ENCODE measurements at places on chromosomes 6 and 20. TPM values are rescaled to one million over a fixed set of nuclear protein-coding genes. Genes with fewer than 3 reads are reported as not detected.

- no peaks in the 10 kb centered on the region for H3K27me3 ChIP-seq
- no peaks in the 10 kb centered on the region for H3K36me3 ChIP-seq
- DNase-seq: no peak
- H3K27ac ChIP-seq: no peak overlapping the region
- no peak overlapping the region for H3K4me3 ChIP-seq
- H3K4me1 ChIP-seq: no peaks in the 10 kb centered on the region
Measured at GRCh38 chr6:19734061-19734460, 103.1 kb upstream of the ID4 start.

DNA sequence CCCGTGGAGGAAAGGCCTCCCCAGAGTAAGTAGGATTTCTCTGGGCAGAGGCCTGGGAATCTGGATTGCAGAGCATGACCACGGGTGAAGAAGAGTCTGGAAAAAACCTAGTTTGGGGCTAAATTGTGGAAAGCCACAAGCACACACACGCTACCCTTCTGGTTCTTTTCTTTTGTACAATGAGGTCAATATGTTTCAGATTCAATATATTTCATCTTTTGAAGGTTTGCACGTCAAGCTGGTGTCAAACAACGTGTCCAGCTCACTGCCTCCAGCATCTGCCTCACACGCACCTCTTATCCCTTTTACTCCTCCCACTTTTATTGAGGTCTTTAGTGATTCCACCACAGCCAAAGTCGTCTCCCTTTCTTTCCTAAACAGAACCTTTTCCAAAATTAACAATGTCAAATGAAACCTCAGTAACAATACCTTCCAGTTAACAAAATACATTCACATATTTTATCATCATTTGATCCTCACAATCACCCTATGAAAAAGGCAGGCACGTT is 773 bp upstream of the EPB41L2 start:
- no peaks in the 10 kb centered on the region for H3K36me3 ChIP-seq
- H3K27me3 ChIP-seq: no peaks in the 10 kb centered on the region
- no peak for DNase-seq

DNA sequence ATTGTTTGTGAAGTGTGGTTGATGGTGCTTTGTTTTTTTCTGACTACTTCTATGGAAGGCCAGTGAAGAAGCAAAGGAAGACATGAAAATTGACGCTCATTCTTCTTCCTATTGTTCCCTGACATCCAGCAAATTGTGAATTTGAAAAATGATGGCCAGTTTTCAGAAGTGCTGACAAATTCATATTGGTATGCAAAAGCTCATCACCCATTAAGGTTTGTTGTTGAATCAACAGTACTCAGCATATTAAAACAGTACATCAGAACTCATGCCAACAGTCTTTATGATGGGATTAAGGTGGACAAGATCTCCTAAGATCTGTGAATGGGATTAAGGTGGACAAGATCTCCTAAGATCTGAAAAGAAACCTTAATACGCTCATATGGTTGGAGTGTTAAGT is 1.0 kb upstream of the MTG2 start:
- peak overlapping the region; percentile 94 for H3K27ac ChIP-seq
- DNase-seq: peak; percentile 2
- no peaks in the 10 kb centered on the region for H3K36me3 ChIP-seq

DNA sequence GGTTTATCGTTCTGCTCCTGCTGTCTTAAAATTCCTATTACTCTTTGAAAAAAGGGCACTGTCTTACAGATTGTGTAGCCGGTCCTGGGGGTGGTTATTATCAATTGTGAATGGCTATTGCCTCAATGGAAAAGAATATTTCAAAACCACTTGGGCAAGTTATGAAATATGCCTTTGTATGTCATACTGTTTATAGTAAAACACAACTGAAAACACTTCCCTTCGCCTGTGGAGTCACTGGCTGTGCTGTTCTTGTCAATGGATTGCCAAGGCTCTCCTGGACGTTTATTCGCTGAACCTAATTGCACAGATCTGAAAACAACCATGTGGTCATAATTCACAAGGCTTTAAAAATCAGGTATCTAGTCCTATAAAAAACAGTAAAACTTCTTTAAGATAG is 47.8 kb upstream of the TAGAP start:
- H3K27me3 ChIP-seq: no peaks in the 10 kb centered on the region
- no peak overlapping the region for H3K4me3 ChIP-seq
- no peak for DNase-seq
- no peaks in the 10 kb centered on the region for H3K36me3 ChIP-seq
- peaks cover 29% of the 10 kb centered on the region for H3K4me1 ChIP-seq
- H3K27ac ChIP-seq: no peak overlapping the region

- H3K4me1 ChIP-seq: no peaks in the 10 kb centered on the region
- H3K27ac ChIP-seq: no peak overlapping the region
- DNase-seq: no peak
- H3K27me3 ChIP-seq: no peaks in the 10 kb centered on the region
- H3K4me3 ChIP-seq: no peak overlapping the region
Measured at GRCh38 chr6:113457751-113458150, 399.4 kb upstream of the MARCKS start.

- no peak overlapping the region for H3K27ac ChIP-seq
- no peaks in the 10 kb centered on the region for H3K27me3 ChIP-seq
- DNase-seq: no peak
- H3K4me3 ChIP-seq: no peak overlapping the region
Measured at GRCh38 chr20:18527836-18528235, 20.1 kb downstream of the SEC23B start.

GRCh38 chr20:13425381-13426135 is 204.5 kb downstream of the ISM1 start:
- no peaks in the 10 kb centered on the region for H3K27me3 ChIP-seq
- no peaks in the 10 kb centered on the region for H3K36me3 ChIP-seq
- no peak for DNase-seq
- H3K4me1 ChIP-seq: no peaks in the 10 kb centered on the region

Gene COL21A1
- polyA plus RNA-seq: not detected

Gene SIRPD
- polyA plus RNA-seq: not detected

Gene FOXQ1
- polyA plus RNA-seq: not detected

Gene TREM2
- polyA plus RNA-seq: not detected

Gene RIPPLY2
- polyA plus RNA-seq: not detected

DNA sequence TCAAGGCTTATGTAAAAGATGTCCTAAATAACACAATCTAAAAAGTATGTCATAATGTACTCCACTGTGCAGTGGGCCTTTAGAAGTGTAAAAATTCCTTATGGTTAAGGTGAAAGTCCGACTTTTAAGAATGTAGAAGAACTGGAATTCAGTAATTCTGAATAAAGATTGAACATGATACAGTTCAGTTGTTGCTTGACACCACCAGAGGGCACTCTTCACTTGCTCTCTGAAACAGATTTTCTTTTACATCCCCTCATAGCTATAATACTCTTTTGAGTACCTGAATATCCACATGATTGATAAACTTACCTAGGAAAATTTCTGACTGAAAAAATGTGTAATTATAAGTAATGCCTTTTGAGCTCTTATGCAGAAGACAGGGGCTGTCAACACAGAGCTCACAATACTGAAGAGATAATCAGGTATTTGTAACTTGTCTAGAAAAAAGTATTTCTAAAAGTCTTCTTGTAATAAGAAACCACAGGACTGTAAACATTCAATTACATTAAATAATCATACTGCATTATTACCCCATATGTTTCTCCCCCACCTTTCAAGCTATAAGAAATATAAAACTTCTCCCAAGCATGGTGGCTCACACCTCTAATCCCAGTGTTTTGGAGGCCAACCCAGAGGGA is 92.1 kb downstream of the POPDC3 start:
- H3K27ac ChIP-seq: no peak overlapping the region
- no peak for DNase-seq
- no peaks in the 10 kb centered on the region for H3K27me3 ChIP-seq
- no peaks in the 10 kb centered on the region for H3K4me1 ChIP-seq
- no peak overlapping the region for H3K4me3 ChIP-seq

- no peaks in the 10 kb centered on the region for H3K36me3 ChIP-seq
- no peaks in the 10 kb centered on the region for H3K27me3 ChIP-seq
- H3K4me3 ChIP-seq: no peak overlapping the region
Measured at GRCh38 chr6:101666256-101666655, 272.7 kb downstream of the GRIK2 start.

DNA sequence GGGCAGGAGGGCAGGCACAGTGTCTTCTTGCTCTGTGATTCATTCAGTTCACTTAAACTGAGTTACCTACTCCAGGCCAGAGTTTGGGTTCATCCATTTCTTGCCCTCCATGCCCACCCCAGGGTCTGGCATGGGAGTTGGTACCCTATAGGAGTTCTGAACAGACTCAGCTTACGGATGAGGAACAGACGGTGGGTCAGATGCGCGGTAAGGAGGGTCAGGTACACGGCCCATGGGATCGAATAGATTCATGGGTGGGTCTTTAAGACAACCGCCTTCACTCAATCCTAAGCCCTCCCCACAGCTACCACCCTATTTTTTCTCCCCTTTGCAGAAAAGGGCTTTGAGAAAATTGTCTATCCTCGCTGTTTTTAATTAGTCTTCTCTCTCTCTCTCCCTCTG is 13.1 kb upstream of the TRIB3 start:
- no peak overlapping the region for H3K27ac ChIP-seq
- H3K36me3 ChIP-seq: no peaks in the 10 kb centered on the region
- no peak overlapping the region for H3K4me3 ChIP-seq
- H3K4me1 ChIP-seq: peaks cover 25% of the 10 kb centered on the region
- DNase-seq: no peak

GRCh38 chr6:74609871-74610270 is 596.0 kb downstream of the COL12A1 start:
- H3K27me3 ChIP-seq: no peaks in the 10 kb centered on the region
- DNase-seq: no peak
- H3K27ac ChIP-seq: no peak overlapping the region
- H3K36me3 ChIP-seq: no peaks in the 10 kb centered on the region

GRCh38 chr6:36052097-36052496 is 24.5 kb downstream of the MAPK14 start:
- no peak overlapping the region for H3K27ac ChIP-seq
- H3K4me3 ChIP-seq: no peak overlapping the region
- H3K27me3 ChIP-seq: no peaks in the 10 kb centered on the region
- no peak for DNase-seq

Gene CST5
- polyA plus RNA-seq: not detected

DNA sequence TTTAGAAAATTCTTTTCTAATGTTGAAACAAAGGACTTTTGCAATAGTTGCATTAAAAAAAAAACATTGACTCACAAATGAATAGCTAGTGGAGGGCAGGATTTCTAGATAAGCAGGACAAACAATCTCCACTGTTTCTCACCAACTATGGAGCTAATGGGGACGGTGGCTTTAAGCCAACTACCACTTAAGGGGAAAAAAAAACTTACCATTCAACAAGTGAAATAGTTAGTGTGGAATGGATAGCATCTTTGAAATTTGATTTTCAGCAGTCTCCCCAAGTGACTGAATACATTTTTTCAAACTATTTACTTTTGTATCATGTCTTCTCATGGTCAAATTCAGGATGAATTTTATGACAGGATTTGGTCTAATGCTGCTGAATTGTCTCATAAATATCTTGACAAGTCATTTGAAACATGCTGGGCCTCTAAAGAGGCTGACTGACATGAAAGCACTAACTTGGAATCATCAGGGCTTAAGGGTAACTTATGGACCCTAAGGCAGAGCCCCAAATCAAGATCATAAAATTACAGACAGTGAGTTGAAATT is 100.5 kb downstream of the EYA4 start:
- DNase-seq: no peak
- no peak overlapping the region for H3K27ac ChIP-seq
- no peaks in the 10 kb centered on the region for H3K36me3 ChIP-seq
- H3K4me1 ChIP-seq: no peaks in the 10 kb centered on the region

Gene SLC17A1
- not detected for polyA plus RNA-seq

- no peaks in the 10 kb centered on the region for H3K36me3 ChIP-seq
- H3K4me3 ChIP-seq: no peak overlapping the region
- DNase-seq: no peak
- no peak overlapping the region for H3K27ac ChIP-seq
- peaks cover 46% of the 10 kb centered on the region for H3K4me1 ChIP-seq
Measured at GRCh38 chr6:154757352-154758050, 24.3 kb downstream of the SCAF8 start.

Gene COL9A3
- 0.41 TPM for polyA plus RNA-seq

GRCh38 chr6:41967312-41968287 is 26.0 kb upstream of the CCND3 start:
- peaks cover 77% of the 10 kb centered on the region for H3K4me1 ChIP-seq
- H3K4me3 ChIP-seq: no peak overlapping the region
- H3K27ac ChIP-seq: no peak overlapping the region
- no peaks in the 10 kb centered on the region for H3K27me3 ChIP-seq

Gene BCLAF1
- 81.9 TPM for polyA plus RNA-seq

DNA sequence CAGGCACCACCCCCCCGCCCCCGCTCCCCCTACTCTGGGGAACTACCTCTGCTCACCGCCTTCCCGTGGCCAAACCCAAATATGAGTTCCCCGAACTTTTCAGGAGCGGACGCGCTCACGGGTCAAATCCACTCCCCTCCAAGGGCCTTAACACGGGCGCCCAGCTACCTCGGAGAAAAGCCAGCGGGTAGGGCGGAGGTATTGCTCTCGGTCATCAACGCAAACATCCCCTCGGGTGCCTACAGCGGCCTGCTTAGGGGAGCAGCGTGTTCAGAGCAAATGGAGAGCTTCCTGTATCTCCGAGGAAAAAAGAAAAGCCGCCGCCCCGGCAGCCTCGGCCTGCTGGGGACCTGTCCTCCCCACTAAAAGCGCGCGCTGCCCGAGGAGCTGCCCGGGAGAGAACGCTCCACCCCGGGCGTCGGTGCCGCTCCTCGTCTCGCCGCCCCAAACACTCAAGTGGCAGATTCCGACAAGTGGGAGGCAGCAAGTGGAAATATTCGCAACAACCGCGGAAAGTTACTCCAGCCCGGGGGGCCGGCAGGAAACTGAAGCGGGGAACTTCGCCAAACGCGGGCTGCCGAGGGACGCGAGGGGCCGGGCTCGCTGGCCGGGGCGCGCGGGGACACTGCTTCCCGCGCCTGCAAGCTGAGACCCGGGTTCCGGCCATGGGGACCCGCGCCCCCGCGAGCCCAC is 699 bp downstream of the PTPRT start:
- no peaks in the 10 kb centered on the region for H3K36me3 ChIP-seq
- no peak overlapping the region for H3K27ac ChIP-seq
- DNase-seq: no peak
- H3K4me1 ChIP-seq: peaks cover 7% of the 10 kb centered on the region
- H3K27me3 ChIP-seq: peaks cover 5% of the 10 kb centered on the region

Gene EYS
- 0.17 TPM for polyA plus RNA-seq

GRCh38 chr20:63619086-63619485 is 7.8 kb downstream of the GMEB2 start:
- peaks cover 38% of the 10 kb centered on the region for H3K36me3 ChIP-seq
- no peaks in the 10 kb centered on the region for H3K4me1 ChIP-seq
- H3K27me3 ChIP-seq: no peaks in the 10 kb centered on the region
- H3K27ac ChIP-seq: no peak overlapping the region
- DNase-seq: no peak
- no peak overlapping the region for H3K4me3 ChIP-seq

- peaks cover 13% of the 10 kb centered on the region for H3K36me3 ChIP-seq
- DNase-seq: no peak
- no peaks in the 10 kb centered on the region for H3K4me1 ChIP-seq
- H3K27me3 ChIP-seq: no peaks in the 10 kb centered on the region
- H3K27ac ChIP-seq: no peak overlapping the region
Measured at GRCh38 chr20:33757458-33757857, 25.7 kb downstream of the ZNF341 start.

GRCh38 chr6:5423251-5423650 is 161.9 kb downstream of the FARS2 start:
- no peak overlapping the region for H3K27ac ChIP-seq
- no peaks in the 10 kb centered on the region for H3K4me1 ChIP-seq
- H3K36me3 ChIP-seq: no peaks in the 10 kb centered on the region
- no peak overlapping the region for H3K4me3 ChIP-seq
- no peak for DNase-seq
- H3K27me3 ChIP-seq: no peaks in the 10 kb centered on the region

Gene SNHG17
- 43.7 TPM for polyA plus RNA-seq

GRCh38 chr6:107807196-107807811 is 16.8 kb downstream of the SCML4 start:
- peaks cover 58% of the 10 kb centered on the region for H3K4me1 ChIP-seq
- H3K4me3 ChIP-seq: no peak overlapping the region
- no peak overlapping the region for H3K27ac ChIP-seq
- no peaks in the 10 kb centered on the region for H3K27me3 ChIP-seq

Gene ADGRF5
- not detected for polyA plus RNA-seq

Gene HLA-G
- polyA plus RNA-seq: 2.1 TPM
